ENCODE measurements at places on chromosomes 5 and 9.

DNA sequence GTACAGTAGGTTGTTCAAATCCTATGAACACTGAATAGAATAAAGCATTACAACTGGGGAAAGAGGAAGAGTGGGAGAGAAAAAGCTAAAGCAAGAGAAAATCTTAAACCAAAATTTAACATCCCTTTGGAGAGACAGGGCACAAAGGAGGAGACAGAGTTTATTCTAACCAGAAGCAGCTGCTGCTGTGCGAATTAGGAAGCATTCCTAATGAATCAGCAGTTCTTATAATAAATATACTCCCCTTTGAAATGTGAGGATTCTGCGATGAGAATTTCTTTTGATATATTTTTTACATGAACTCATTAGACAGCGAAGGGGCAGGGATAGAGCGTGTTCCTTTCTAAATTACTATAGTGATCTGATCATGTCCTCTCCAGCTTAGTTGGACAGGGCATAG, 233.4 kb downstream of the DENND1A start:
- H3K4me3 ChIP-seq: no peak overlapping the region
- H3K27ac ChIP-seq: no peak overlapping the region
- DNase-seq: no peak

- no peaks in the 10 kb centered on the region for H3K4me1 ChIP-seq
- no peak for DNase-seq
- no peaks in the 10 kb centered on the region for H3K27me3 ChIP-seq
- no peaks in the 10 kb centered on the region for H3K36me3 ChIP-seq
- H3K27ac ChIP-seq: no peak overlapping the region
Measured at GRCh38 chr5:488744-489688, 35.2 kb downstream of the SLC9A3 start.

- H3K4me1 ChIP-seq: no peaks in the 10 kb centered on the region
- no peaks in the 10 kb centered on the region for H3K27me3 ChIP-seq
- no peak overlapping the region for H3K27ac ChIP-seq
- no peaks in the 10 kb centered on the region for H3K36me3 ChIP-seq
- H3K4me3 ChIP-seq: no peak overlapping the region
Measured at GRCh38 chr5:125972706-125973105, 450.5 kb upstream of the GRAMD2B start.

DNA sequence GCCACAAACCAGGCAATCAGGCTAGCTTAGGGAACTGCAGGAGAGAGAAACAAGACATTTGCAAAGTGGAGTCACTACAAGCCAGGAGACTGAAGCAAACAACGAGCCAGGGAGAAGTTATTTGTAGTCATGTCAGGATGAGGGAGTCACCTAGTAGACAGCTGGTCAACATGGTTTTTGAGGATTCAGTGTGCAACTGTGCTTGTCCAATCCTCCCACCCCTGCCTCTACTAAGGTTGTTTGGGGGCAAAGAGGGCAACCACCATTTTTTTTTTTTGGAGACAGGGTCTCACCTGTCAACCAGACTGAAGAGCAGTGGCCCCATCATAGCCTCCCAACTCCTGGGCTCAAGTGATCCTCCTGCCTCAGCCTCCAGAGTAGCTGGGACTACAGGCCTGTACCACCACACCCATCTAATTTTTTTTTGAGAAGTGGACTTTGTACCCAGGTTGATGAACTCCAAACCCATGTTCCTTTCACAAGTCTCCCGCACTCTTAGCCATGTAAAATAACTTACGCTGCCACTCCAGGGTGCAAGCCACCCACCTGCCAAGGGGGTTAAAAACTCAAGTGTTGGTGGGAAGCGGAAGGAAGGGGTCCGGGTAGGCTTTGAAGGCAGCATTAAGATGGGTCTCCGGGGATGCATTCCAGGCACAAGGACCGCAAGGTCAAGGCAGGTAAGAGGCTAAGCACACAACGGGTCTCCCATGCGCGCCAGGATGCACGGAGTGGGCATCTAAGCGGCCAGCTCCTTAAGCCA, 995 bp downstream of the RPL35 start:
- H3K4me3 ChIP-seq: peak overlapping the region; percentile 100
- DNase-seq: no peak
- H3K27ac ChIP-seq: no peak overlapping the region
- H3K36me3 ChIP-seq: no peaks in the 10 kb centered on the region

DNA sequence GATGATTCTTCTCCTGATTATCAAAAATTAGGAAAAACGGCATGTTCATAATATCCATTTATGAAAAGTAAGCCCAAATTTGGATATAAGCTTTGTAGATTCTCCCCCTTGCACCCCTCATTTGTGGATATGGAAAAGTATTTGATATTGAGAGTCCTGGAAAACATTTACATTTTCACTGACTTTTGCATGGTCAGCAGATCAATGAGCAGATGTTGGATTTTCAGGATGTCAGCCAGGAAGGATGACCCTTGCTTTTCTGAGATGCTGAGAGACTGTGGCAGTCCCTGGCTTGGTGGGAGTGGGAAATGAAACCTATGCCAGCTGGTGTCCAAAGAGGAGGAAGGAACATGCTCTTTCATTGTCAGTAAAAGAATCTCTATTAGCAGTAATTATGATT, 410.8 kb downstream of the DMAC1 start:
- DNase-seq: no peak
- no peak overlapping the region for H3K4me3 ChIP-seq
- no peaks in the 10 kb centered on the region for H3K4me1 ChIP-seq
- no peaks in the 10 kb centered on the region for H3K36me3 ChIP-seq

GRCh38 chr9:33697171-33697570, 98.2 kb upstream of the PRSS3 start:
- DNase-seq: no peak
- no peaks in the 10 kb centered on the region for H3K27me3 ChIP-seq
- no peak overlapping the region for H3K27ac ChIP-seq
- H3K4me1 ChIP-seq: peaks cover 4% of the 10 kb centered on the region

GRCh38 chr5:135445306-135445985, 1.7 kb downstream of the DCANP1 start:
- DNase-seq: no peak
- peaks cover 26% of the 10 kb centered on the region for H3K4me1 ChIP-seq
- no peak overlapping the region for H3K4me3 ChIP-seq
- H3K27me3 ChIP-seq: no peaks in the 10 kb centered on the region
- no peaks in the 10 kb centered on the region for H3K36me3 ChIP-seq
- H3K27ac ChIP-seq: no peak overlapping the region

DNA sequence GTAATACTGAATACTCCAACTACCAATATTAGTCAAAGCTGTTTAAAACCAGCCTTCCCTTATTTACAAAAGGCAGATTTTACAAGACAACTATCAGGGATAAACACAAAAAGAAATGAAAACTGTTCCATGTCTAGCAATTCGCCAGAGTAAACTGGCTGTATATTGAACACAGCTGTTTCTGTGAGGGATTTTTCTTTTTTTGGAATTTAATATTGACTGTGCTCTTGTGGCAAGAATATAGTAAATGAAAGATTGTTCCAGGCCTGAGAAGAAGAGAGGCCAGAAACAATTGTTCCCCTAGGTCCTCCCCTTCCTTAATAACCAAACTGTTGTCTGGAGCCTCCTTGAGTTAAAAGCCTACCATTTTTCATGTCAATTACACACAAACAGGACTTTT, 188.6 kb downstream of the PDE4D start:
- no peaks in the 10 kb centered on the region for H3K27me3 ChIP-seq
- no peak overlapping the region for H3K4me3 ChIP-seq
- no peak overlapping the region for H3K27ac ChIP-seq
- H3K36me3 ChIP-seq: no peaks in the 10 kb centered on the region

GRCh38 chr5:31898036-31898632, 259.2 kb downstream of the PDZD2 start:
- no peaks in the 10 kb centered on the region for H3K36me3 ChIP-seq
- H3K27me3 ChIP-seq: no peaks in the 10 kb centered on the region
- no peak for DNase-seq

- H3K4me1 ChIP-seq: no peaks in the 10 kb centered on the region
- no peaks in the 10 kb centered on the region for H3K27me3 ChIP-seq
- H3K4me3 ChIP-seq: no peak overlapping the region
- no peaks in the 10 kb centered on the region for H3K36me3 ChIP-seq
- H3K27ac ChIP-seq: no peak overlapping the region
Measured at GRCh38 chr5:118325931-118326330, 662.4 kb downstream of the DTWD2 start.

DNA sequence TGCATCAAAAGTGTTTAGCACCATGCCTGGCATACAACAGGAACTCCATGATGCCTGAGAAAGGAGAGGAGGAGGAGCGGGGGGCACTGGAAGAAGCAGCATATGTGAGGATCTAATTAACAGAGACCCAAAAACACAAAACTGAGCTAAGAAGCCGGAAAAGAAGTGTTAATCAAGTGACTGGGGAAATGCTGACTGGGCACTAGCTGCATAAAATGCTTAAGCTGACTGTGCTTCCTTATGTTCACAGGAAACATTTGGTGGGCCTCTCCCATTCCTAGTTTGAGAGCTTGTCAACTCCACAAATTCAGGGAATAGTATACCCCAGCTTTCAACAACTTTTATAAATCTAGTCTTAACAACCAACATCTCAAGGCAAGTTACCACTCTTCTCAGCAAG, 26.6 kb downstream of the DEPDC1B start:
- H3K36me3 ChIP-seq: no peaks in the 10 kb centered on the region
- H3K27ac ChIP-seq: no peak overlapping the region
- no peaks in the 10 kb centered on the region for H3K4me1 ChIP-seq
- peaks cover 3% of the 10 kb centered on the region for H3K27me3 ChIP-seq

GRCh38 chr5:116583862-116584222, 9.2 kb upstream of the SEMA6A start:
- no peak for DNase-seq
- H3K36me3 ChIP-seq: no peaks in the 10 kb centered on the region
- H3K4me1 ChIP-seq: peaks cover 7% of the 10 kb centered on the region
- peak overlapping the region; percentile 8 for H3K27ac ChIP-seq

GRCh38 chr5:56123531-56124243, 109.4 kb downstream of the ANKRD55 start:
- no peak overlapping the region for H3K4me3 ChIP-seq
- peak overlapping the region; percentile 19 for H3K27ac ChIP-seq
- no peaks in the 10 kb centered on the region for H3K27me3 ChIP-seq
- no peaks in the 10 kb centered on the region for H3K36me3 ChIP-seq
- DNase-seq: peak; percentile 56

DNA sequence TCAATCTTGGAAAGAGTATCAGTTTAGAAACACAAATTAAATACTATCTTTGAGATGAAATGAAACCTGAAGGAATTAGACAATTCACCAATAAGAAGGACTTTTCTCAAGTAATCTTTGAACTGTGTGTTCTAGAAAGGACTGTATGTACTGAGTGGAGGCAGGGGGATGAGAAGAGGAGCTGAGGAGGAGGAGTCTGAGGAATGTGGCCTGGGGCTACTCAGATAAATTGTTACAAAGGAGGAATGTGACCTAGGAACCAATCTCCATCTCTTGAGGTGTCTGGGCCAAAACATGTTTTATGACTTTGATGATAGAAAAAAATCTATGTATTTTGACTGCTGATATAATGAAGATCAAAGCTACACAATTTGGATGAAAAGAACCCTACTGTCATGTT, 124.3 kb upstream of the ANKRD55 start:
- no peak overlapping the region for H3K27ac ChIP-seq
- no peak for DNase-seq
- no peak overlapping the region for H3K4me3 ChIP-seq
- H3K27me3 ChIP-seq: no peaks in the 10 kb centered on the region

- H3K27ac ChIP-seq: no peak overlapping the region
- H3K36me3 ChIP-seq: no peaks in the 10 kb centered on the region
- no peak for DNase-seq
- H3K27me3 ChIP-seq: no peaks in the 10 kb centered on the region
- H3K4me1 ChIP-seq: no peaks in the 10 kb centered on the region
Measured at GRCh38 chr9:109504689-109505088, 6.6 kb upstream of the PTPN3 start.

- no peaks in the 10 kb centered on the region for H3K36me3 ChIP-seq
- H3K4me1 ChIP-seq: peaks cover 25% of the 10 kb centered on the region
- no peaks in the 10 kb centered on the region for H3K27me3 ChIP-seq
- no peak for DNase-seq
Measured at GRCh38 chr9:14403081-14403480, 89.1 kb upstream of the NFIB start.

GRCh38 chr5:64612344-64612961, 77.8 kb upstream of the SHISAL2B start:
- H3K4me3 ChIP-seq: no peak overlapping the region

- no peak overlapping the region for H3K4me3 ChIP-seq
- DNase-seq: no peak
- H3K27me3 ChIP-seq: no peaks in the 10 kb centered on the region
- H3K27ac ChIP-seq: no peak overlapping the region
- peaks cover 67% of the 10 kb centered on the region for H3K4me1 ChIP-seq
Measured at GRCh38 chr9:71685988-71686387, 82.3 kb downstream of the CEMIP2 start.

GRCh38 chr9:33687779-33688178, 107.6 kb upstream of the PRSS3 start:
- no peaks in the 10 kb centered on the region for H3K4me1 ChIP-seq
- no peaks in the 10 kb centered on the region for H3K36me3 ChIP-seq
- no peaks in the 10 kb centered on the region for H3K27me3 ChIP-seq

- no peak for DNase-seq
- H3K36me3 ChIP-seq: no peaks in the 10 kb centered on the region
- H3K4me1 ChIP-seq: peaks cover 9% of the 10 kb centered on the region
- no peak overlapping the region for H3K4me3 ChIP-seq
Measured at GRCh38 chr5:112929336-112930081, 7.5 kb upstream of the REEP5 start.

DNA sequence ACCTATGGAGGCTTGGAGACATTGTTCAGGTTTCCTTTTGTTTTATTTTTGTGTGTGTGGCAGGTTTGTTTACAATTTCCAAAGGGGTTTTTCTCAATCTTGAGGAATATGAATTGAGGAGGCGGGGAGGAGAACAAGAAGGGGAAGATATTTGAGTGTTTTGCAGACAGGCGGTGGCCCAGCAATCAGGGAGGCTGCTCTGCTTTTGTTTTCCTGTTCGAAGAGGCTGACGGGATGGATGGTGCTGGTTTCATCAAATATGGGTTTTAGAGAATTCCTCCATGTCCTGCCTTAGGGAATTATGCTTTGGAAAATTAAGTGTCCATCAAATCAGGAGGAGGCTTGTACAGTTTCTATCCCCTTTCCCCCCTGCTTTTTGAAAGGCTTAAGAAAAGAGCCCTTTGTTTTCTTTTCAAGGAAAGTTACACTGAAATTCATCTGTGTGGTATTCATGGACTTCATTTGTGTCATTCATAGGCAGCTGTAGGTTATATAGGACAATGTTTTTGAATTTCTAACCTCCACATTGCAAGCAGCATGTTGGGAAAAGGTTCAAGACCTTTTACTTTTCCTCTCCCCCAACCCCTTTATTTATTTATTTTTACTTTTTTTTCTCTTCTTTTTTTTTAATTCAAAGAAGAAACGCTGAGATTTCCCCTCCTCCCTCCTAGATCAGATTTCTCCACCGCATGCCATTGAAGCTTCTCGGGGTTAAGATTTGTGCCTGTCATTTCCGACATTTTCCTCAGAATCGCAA, 107.4 kb downstream of the ZNF462 start:
- H3K27ac ChIP-seq: no peak overlapping the region
- H3K27me3 ChIP-seq: no peaks in the 10 kb centered on the region
- peaks cover 21% of the 10 kb centered on the region for H3K36me3 ChIP-seq
- H3K4me1 ChIP-seq: peaks cover 4% of the 10 kb centered on the region
- no peak for DNase-seq

- H3K36me3 ChIP-seq: no peaks in the 10 kb centered on the region
- no peak overlapping the region for H3K27ac ChIP-seq
- H3K27me3 ChIP-seq: no peaks in the 10 kb centered on the region
- DNase-seq: no peak
Measured at GRCh38 chr9:17280350-17281012, 145.6 kb downstream of the CNTLN start.
